Keratinocyte (primary cell): ENCODE measurements at places on chromosomes 16 and 17. TPM values are rescaled to one million over a fixed set of nuclear protein-coding genes. Genes with fewer than 3 reads are reported as not detected.

GRCh38 chr16:1914084-1914608 lies 4.1 kb downstream of the HS3ST6 start:
- H3K4me1 ChIP-seq, result peaks cover 10% of the 10 kb centered on the region
- no peak overlapping the region for H3K27ac ChIP-seq
- DNase-seq, result no peak
- peaks cover 53% of the 10 kb centered on the region for H3K27me3 ChIP-seq
- H3K4me3 ChIP-seq, result no peak overlapping the region

- H3K27ac ChIP-seq, result no peak overlapping the region
- no peak for DNase-seq
- no peaks in the 10 kb centered on the region for H3K27me3 ChIP-seq
- peaks cover 15% of the 10 kb centered on the region for H3K36me3 ChIP-seq
- no peak overlapping the region for H3K4me3 ChIP-seq
These were observed 8.2 kb downstream of the SPAG7 start for GRCh38 chr17:4959261-4959965.

- no peak overlapping the region for H3K4me3 ChIP-seq
- no peaks in the 10 kb centered on the region for H3K27me3 ChIP-seq
- no peaks in the 10 kb centered on the region for H3K36me3 ChIP-seq
- H3K4me1 ChIP-seq, result peaks cover 25% of the 10 kb centered on the region
- no peak overlapping the region for H3K27ac ChIP-seq
These were observed 184.9 kb upstream of the CACNG5 start for GRCh38 chr17:66649818-66650543.

Gene HOXB6
- polyA plus RNA-seq, result 0.62 to 0.77 TPM (median 0.68 TPM) in 3 replicates
